Lower leg skin (tissue), 4 donors: ENCODE measurements at places on chromosomes 7 and 10. TPM values are rescaled to one million over a fixed set of nuclear protein-coding genes. Genes with fewer than 3 reads are reported as not detected.

GRCh38 chr7:116405810-116406209 lies 93.7 kb upstream of the CAV2 start:
- DNase-seq = no peak

DNA sequence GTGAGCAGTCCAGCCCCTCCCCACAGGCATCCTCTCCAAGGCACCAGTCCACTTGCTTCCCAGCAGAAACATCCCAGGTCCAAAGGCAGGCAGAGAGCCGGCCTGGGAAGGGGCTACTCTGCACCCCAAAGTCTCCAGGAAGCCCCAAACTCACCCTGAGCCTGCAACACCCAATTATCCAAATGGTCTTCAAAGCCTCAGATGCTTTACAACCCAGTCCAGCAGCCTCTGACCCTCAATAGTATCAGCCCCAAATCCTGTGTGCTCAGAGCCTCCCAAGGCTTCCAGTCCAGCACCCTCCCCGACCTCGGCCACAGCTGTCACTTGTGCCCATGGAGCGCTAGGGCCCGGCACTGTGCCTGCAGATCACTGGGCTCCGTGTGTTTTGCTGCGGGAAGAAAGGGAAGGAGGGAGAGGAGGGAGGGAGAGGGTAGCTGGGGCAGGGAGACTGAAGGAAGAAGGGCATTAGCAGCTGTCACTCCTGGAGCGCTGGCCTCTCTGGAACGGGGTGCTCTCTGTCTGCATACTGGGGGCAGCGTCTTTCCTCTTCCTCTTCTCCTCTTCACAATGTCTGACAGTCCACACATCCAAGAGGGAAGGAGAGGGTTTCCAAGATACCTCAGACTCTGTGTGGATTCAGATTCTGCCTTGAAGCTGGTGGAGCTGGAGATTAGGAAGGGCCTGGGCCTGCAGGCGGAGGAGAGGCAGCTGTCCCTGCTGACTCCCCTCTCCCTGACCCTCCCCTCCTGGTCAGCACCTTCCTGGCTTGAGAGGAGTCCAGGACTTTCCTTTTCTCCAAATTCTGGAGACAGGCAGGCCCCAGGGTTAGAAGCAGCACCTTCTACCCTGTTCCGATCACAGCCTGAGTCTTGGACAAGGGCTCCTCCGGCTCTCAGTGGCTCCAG lies 13.2 kb downstream of the CALML5 start:
- no peak for DNase-seq

GRCh38 chr10:88702848-88703597 lies 3.0 kb upstream of the LIPK start:
- no peak for DNase-seq

DNA sequence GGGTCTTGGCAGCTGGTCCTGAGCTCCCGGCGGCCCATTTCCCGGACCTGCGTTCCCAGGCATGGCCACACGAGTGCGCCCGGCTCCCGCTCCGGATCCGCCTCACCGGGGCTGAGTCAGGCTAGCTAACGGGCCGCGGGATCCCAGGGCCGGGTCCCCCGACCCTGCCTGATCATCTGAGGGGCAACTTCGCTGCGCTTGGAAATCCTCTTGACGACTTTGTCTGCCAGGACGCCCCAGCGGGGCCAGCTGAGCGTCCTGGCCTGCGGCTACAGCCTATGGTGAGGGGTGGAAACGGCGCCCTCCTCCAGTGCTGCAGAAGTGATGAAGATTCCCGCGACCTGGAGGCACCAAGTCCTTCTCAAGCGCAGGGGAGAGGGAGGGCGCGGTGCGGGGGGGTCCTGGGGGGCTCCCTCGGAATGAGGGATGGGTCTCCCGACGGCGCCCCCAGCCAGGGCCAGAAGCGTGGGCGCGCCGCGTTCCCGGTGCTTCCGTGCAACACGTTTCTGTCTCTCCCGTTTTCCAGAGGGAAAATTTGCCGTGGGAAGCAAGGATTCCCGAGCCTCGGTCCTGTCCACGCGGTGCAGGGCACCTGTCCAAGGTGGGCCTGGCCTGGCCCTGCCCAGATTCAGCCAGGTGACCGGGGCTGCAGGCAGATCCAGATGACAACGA lies 212.4 kb downstream of the CCSER2 start:
- peak; percentile 93 for DNase-seq

- peak; percentile 82 for DNase-seq
Observed at GRCh38 chr7:20330239-20330927, at the start of gene ITGB8. ITGB8 (plus strand) TSS chr7:20330900; CDS start chr7:20331807, 907 bp downstream.

The SEPTIN7 gene
- total RNA-seq = 153 TPM

DNA sequence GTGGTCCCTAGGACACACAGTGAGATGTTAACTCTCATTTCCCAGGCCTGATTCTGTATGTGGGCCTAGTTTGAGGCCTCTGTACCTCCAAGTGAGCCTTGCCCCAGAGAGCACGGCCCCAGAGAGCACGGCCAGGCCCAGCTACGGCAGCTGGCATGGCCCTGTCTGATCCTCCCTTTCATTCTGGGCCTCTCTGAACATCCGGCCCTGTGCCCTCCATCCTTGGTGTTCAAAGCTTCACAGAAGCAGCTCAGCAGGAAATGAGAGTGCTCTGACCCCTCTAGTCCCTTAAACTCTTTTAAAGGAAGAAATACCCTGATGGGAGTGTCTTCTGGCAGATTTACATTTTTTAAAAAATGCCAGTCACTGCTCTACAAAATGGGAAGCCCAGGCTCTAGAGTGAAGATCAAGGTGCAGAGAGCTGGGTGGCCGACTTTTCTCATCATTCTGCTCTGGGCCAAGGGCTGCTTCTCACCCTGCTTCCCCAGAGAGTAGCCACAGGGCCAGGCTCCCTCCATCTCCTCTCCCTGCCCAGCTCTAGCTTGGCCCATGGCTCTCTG lies 171.9 kb downstream of the RPS24 start:
- no peak for DNase-seq

GRCh38 chr10:131022981-131023380 lies 288.5 kb downstream of the TCERG1L start:
- DNase-seq = no peak

- no peak for DNase-seq
Observed at GRCh38 chr10:63383141-63383540, 82.6 kb downstream of the JMJD1C start.

The SLIT1 gene
- not detected for total RNA-seq

GRCh38 chr7:137146012-137146455 lies 197.5 kb downstream of the PTN start:
- DNase-seq = no peak

GRCh38 chr10:44233561-44234482 lies 151.1 kb downstream of the CXCL12 start:
- no peak for DNase-seq

The GRID2IP gene
- 2.2 TPM for total RNA-seq

The MYL7 gene
- not detected for total RNA-seq

DNA sequence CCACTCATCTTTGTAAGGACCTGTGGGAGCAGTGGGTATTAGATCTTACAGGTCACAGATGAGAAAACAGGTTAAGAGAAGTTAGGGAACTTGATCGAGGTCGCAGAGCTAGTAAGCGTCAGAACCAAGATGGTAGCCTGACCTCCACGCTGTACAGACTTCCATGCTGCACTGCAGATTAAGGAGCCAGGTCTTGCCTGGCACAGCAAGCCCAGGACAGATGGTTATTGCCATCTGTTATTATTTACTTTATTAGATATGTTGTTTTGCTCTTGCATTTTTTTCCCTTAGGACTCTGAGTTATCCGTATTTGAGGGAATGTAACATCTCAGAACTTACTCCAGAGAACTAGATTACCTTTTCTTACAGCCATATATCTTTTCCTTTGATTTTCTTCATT lies 147.2 kb downstream of the NSUN6 start:
- no peak for DNase-seq

The ADCK2 gene
- 48.0 TPM for total RNA-seq

GRCh38 chr10:49622426-49623425 lies 8.9 kb downstream of the CHAT start:
- DNase-seq = no peak

The CTAGE6 gene
- 0.36 TPM for total RNA-seq

The DPP6 gene
- 1.0 TPM for total RNA-seq

DNA sequence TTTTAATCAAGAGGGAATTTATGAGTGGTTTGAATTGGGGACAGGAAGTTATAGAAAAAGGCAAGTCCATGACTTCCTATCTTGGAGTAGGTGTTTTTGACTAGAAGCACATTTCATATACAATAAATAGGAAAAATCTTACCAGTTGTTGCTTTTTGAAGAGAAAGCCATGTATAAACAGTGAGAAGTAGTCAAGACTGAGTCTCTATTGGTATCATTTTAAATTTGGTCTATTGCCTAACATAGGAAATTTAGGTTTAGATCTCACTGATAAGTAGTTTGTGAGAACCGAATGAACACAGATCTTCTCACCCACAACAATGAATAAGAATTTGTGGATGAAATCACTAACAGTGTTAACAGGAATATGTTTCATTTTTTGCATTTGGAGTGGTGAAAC lies 387.2 kb downstream of the BBS9 start:
- DNase-seq = no peak

The PRPS1L1 gene
- not detected for total RNA-seq

- no peak for DNase-seq
Observed at GRCh38 chr7:122674502-122674901, 24.4 kb downstream of the RNF133 start.

- no peak for DNase-seq
Observed at GRCh38 chr7:25169683-25170082, 44.6 kb upstream of the CYCS start.

The PRLHR gene
- not detected for total RNA-seq

DNA sequence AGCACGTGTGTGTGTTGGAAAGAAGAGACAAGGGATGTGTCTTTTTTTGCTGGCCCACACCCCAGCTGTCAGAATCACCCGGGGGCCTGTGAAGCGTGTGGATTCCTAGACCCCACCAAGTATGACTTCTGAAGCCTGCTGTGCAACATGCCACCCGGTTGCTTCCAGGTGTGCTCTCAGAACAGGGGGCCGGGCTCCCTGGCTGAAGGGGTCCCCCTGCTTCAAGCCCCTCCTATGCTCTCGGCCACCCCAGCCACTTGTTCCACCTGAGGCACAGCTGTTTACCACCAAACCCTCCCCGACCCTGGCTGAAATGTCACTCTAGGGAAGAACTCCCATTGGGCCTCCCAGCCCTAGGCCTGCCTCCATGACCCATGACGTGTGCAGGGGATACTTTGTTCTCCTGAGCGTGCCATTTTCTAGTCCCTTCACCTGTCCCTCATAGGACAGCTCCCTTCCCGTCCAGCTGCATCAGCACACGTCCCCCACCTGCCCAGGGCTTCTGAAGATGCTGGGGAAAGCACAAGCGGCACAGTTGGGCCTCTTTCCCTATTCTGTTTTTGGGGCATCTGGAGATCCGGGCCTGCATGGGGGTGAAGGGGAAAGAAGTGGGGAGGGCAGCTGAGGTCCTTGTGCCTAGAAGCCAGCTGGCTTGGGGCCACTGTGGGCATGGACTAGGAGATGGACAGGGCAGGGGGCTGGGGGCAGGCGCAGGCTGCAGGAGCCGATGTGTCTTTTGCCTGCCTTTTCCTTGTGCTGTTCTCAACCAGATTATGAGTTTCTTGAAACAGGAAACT lies 33.3 kb downstream of the CRHR2 start:
- no peak for DNase-seq

DNA sequence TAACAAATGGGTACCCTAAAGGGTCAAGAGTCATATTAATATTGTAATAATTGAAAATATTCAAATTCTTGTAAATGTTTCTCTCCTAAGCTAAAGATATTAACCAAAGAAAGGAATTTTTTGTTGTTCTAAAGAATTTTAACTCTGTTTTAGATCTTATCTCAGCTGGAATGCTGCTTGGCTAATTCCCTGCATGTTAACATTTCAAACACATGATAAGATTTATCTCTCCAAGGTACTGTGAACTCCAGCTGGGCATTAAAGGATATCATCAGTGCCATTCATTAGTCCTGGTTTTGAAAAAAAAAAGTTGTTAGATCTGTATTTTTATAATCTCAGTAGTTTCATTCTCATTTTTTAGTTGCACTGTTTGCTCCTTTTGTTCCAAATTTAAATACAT lies 76.9 kb downstream of the MAPK8 start:
- no peak for DNase-seq

- DNase-seq = no peak
Observed at GRCh38 chr10:71210542-71210871, 1.9 kb upstream of the UNC5B start.

The HOXA1 gene
- total RNA-seq = 0.63 TPM

- no peak for DNase-seq
Observed at GRCh38 chr10:70954381-70955176, 66.2 kb upstream of the PCBD1 start.

DNA sequence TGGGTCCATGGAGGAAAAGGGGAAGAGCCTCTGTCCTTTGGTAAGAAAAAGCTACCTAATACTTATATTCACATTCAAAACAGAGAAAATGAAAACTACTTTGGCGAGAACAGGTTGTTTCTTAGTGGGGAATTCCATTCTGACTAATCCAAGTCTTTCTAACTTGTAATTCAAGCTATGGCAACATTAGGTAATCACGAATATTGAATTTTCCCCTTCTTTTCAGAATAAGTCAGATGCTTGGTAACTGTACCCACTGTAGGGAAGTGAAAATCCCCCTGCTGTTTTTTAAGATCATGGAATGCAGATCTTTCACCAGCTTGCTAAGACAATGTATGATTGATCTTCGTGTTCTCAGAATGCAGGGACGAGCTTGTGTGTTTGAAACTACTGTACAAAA lies 384.4 kb downstream of the TCERG1L start:
- DNase-seq = no peak

GRCh38 chr10:24617771-24618396 lies 105.8 kb downstream of the ARHGAP21 start:
- DNase-seq = no peak

- no peak for DNase-seq
Observed at GRCh38 chr7:116828281-116828680, 34.1 kb upstream of the CAPZA2 start.

DNA sequence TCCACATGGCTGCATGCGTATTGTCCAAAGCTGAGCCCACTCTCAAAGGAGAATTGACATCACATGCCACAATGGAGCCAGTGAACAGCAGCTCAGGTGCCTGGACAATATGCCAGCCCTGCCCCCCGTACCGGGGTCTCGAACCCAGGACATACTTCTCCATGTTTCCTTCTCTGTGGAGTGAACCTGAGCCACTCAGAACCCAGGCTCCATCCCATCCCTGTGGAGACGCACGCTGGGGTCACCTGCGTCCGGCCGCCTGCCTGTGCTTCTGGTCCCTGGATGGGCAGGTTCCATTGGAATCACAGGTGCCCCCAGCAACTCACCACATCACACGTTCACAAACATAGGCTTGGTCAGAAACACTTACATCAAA lies 229.8 kb downstream of the DNAJB6 start:
- DNase-seq = no peak

The GIMAP6 gene
- 23.6 TPM for total RNA-seq

The TEX47 gene
- total RNA-seq = not detected

GRCh38 chr7:120760050-120760449 lies 97.9 kb downstream of the TSPAN12 start:
- DNase-seq = no peak

The TMEM270 gene
- total RNA-seq = not detected

GRCh38 chr7:134685250-134685649 lies 38.6 kb downstream of the BPGM start:
- no peak for DNase-seq

The SLC18A3 gene
- total RNA-seq = not detected

GRCh38 chr7:105046414-105046813 lies 32.4 kb downstream of the KMT2E start:
- no peak for DNase-seq

The CALHM3 gene
- total RNA-seq = not detected

The SFTPD gene
- 2.2 TPM for total RNA-seq

GRCh38 chr10:74593470-74593869 lies 232.9 kb upstream of the KAT6B start:
- DNase-seq = no peak

GRCh38 chr7:39084349-39084748 lies 106.6 kb downstream of the POU6F2 start:
- DNase-seq = no peak
